ENCODE measurements at places on chromosomes 7 and 10.

- no peak for DNase-seq
Measured at GRCh38 chr10:117131376-117132327, 6.4 kb downstream of the VAX1 start.

GRCh38 chr10:70985824-70986622 is 97.7 kb upstream of the PCBD1 start:
- DNase-seq = no peak

DNA sequence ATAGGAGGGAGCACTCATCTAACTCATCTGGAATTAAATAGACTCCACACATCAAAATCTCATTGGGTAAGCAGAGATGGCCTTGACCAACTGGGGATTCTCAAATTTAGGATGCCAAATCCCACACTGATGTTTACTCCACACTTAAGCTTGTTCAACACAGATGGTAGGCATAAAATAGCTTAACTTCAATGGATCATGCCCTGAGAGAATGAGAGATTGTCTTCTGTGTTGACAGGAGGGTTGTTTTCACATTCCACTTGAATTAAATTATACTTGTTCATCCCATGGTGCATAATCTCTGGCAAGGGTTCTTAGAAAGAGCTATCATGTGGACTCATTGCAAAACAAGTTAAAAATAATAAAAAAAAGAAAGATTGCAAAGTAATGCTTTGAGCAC is 391.4 kb downstream of the PLXDC2 start:
- no peak for DNase-seq

- no peak for DNase-seq
Measured at GRCh38 chr7:157291404-157292080, 45.3 kb upstream of the DNAJB6 start.

- no peak for DNase-seq
Measured at GRCh38 chr10:3494838-3495230, 290.2 kb downstream of the KLF6 start.

DNA sequence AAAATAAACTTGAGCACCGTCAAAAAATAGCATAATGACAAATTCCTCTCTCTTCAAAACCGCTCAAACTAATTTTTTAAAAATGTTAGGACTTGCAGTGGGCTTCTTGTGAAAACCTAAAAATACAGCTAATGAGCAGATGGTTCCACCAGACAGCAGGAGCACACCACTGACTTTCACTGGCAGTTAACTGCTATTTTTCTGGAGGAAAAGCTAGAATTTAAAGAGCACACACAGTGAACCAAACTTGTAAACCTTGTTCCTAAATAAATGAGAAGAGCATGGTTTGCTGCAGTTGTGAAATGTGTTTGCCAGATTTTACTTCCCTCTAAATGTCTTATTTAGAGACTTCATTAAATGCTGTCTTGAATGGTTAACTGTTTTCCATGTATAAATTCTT is 143.9 kb downstream of the RAPGEF5 start:
- DNase-seq = no peak

- no peak for DNase-seq
Measured at GRCh38 chr10:77506517-77507200, 130.9 kb downstream of the KCNMA1 start.

DNA sequence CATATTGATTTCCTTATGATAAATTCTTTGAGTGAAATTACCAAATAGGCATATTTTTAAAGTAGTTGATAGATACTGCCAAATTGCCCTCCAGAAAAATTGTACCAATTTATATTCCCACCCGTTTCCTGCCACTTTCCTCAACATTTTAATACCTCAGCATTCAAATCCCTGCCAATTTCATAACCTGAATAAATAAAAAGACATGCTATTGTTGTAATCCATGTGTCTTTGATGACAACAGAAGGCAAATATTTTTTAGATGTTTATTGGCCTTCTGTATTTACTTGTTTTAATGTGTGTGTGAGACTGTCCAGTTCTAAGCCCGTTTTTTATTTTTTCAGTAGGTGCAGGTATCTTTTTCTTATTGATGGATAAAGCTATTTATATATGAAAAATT is 71.7 kb downstream of the TEX36 start:
- DNase-seq = no peak
